ENCODE measurements at places on chromosomes 11 and 22.

- no peak for DNase-seq
Measured at GRCh38 chr22:29065468-29066190, 4.0 kb upstream of the C22orf31 start.

DNA sequence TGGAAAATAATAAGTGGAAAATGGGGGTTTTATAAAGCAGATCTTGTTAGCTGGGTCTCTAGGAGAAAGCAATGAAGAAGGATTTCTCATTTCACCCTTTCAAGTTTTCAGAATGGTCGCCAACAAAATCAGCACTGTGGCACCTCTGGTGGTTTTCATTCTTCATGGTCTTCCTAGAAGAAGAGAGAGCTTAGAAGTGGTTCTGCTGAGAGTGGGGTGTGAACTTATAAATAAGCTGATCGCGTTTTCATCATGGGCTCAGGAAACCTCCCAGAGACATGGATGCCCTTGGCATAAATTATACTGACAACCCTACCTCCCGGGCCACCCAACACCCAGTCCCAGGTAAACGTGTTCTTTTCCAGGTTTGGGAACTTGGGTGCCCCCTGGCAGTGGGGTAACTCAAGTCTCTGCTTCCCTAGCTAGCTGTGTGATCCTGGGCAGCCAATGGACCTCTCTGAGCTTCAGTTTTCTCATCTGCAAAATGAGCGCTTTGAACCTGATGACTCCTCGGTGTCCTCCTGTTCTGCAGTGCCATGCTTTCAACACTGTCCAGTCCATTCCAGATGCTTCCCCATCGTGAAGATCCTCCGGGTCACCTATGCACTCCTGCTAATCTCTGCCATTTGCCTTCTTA lies 72.6 kb upstream of the GRAMD1B start:
- DNase-seq, result no peak

GRCh38 chr11:35363246-35363801 lies 56.0 kb downstream of the SLC1A2 start:
- no peak for DNase-seq

GRCh38 chr11:130144141-130144540 lies 15.4 kb upstream of the ST14 start:
- no peak for DNase-seq

- peak; percentile 51 for DNase-seq
Measured at GRCh38 chr11:66689661-66690590, 12.2 kb upstream of the RBM4B start.

DNA sequence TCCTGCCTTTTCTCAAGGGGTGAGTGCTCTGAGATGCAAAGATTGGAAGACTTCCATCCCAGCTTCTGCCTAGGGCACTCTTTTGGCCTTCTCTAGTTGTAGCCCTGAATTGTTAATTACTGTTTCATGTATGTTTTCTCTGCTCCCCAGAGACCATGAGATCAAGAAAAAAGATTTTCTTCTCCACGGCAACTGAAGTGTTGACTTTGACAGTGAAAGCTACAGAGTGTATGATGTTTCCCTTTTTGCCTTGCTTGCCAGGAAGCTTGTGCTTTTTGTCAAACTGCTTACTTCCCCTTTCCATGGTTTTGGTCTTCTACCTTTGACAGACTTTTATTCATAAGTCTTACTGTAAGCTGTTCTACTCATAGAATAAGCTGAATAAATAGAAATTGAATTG lies 23.3 kb upstream of the EIF3D start:
- DNase-seq, result no peak

GRCh38 chr22:27438271-27438980 lies 363.1 kb downstream of the MN1 start:
- no peak for DNase-seq

GRCh38 chr11:117841551-117842031 lies 17.0 kb upstream of the FXYD2 start:
- DNase-seq, result no peak
